D341Med (cell line): ENCODE measurements at places on chromosomes 7 and 10.

DNA sequence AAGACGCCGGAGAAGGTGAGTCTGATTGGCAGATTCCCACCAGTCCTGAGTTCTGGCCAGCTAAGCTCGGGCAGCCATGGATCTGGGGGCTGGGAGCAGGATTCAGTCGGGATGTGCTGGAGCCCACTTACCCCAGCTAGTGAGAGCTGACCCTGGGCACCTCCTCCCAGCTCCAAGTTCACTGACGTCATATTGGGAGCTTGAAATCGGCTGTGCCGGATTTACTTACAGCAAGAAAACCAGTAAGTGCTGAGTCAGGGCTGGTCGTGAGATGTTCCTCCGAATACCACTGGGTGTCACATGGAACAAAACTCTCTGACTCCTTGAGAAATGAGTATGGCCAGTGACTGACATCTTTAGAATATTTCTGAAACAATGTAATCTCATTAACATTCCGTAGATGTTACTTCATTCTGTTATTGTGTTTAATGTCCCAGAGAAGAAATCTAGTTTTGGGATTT, 621.2 kb downstream of the SDK1 start:
- no peak for DNase-seq

GRCh38 chr7:115221456-115221855, 299.6 kb downstream of the MDFIC start:
- DNase-seq: no peak

GRCh38 chr7:27640884-27641574, 21.7 kb downstream of the HIBADH start:
- no peak for DNase-seq

- no peak for DNase-seq
Measured at GRCh38 chr10:123945325-123945920, 53.8 kb upstream of the CPXM2 start.

- no peak for DNase-seq
Measured at GRCh38 chr10:110138197-110138812, 69.1 kb upstream of the MXI1 start.

- peak; percentile 78 for DNase-seq
Measured at GRCh38 chr10:3043512-3044368, 23.6 kb upstream of the PFKP start.

- DNase-seq: no peak
Measured at GRCh38 chr7:26930201-26930600, 65.8 kb upstream of the SKAP2 start.
